ENCODE measurements at places on chromosomes 7 and 10. TPM values are rescaled to one million over a fixed set of nuclear protein-coding genes. Genes with fewer than 3 reads are reported as not detected.
A peak's percentile ranks its signal among the peaks of the same experiment; 100 is the strongest.

PON1 gene
- polyA plus RNA-seq = 0.50 TPM

- DNase-seq = peak; percentile 60
Measured at GRCh38 chr7:43108255-43109011, 4.0 kb upstream of the HECW1 start.

DNA sequence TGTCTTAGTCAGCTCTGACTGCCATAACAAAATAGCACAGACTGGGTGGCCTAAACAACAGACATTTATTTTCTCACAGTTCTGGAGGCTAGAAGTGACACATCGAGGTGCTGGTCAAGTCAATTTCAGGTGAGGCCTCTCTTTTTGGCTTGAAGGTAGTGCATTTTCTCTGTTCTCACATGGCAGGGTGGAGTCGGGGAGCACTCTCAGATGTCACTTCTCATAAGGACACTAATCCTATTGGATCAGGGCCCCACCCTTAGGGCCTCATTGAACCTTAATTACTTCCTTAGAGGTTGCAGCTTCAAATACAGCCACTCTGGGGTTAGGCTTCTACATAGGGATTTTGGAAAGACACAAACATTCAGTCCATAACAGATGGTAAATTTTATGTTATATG, 161.6 kb downstream of the PFKFB3 start:
- no peak for DNase-seq

- DNase-seq = no peak
Measured at GRCh38 chr7:158094671-158095226, 492.9 kb downstream of the PTPRN2 start.

AKR1C8 gene
- 0.49 TPM for polyA plus RNA-seq

- DNase-seq = no peak
Measured at GRCh38 chr10:12965571-12965970, 35.9 kb downstream of the CCDC3 start.

DNA sequence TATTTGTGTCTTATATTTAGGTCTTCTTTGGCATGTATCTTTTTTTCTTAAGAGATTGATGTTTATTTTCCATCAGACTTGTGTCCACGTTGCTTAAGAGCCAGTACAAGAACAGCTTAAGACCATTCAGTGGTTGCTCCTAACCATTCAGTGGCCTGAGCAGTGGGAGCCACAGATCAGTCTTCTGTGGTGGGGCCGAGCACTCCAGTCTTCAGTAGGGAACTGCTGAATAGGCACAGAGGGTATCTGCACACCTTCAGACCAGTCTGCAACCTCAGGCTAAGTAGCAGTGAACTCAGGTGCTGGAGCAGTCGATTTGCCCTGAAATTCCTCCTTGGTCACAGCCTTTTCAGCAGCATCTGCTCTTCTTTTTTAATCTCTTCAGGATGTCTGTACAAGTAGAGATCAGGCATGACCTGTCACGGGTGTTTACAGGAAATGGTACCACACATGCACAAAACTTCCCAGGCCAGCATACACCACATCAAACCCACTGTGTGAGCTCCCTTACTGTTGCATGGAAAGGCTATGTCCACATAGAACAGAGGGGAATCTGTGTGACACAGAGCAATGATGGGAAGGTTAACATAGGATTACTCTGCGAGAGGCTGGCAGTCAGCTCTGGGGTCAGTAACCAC, 51.5 kb downstream of the FAM107B start:
- no peak for DNase-seq

- DNase-seq = no peak
Measured at GRCh38 chr7:152423991-152424347, 11.8 kb downstream of the KMT2C start.

- DNase-seq = no peak
Measured at GRCh38 chr7:121002048-121002756, 13.7 kb downstream of the CPED1 start.

CRHR2 gene
- 0.20 TPM for polyA plus RNA-seq

DNA sequence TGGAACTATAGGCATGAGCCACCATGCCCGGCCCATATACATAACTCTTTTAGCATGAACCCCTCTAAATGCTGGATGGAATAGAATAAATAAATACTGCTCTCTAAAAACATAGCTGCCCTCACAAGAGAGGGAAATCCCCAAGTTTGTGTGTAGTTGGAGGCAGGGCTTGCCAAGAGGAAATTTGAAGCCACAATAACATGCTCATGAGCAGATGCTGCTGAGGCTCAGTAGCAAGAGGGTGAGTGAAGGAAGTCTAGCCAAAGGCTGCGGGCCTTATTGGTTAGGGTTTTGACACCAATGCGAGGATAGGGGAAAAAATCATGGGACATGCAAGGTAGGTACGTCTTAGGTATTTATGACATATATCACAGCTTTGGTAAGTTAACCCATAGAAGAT, 17.3 kb downstream of the TPK1 start:
- no peak for DNase-seq

DNA sequence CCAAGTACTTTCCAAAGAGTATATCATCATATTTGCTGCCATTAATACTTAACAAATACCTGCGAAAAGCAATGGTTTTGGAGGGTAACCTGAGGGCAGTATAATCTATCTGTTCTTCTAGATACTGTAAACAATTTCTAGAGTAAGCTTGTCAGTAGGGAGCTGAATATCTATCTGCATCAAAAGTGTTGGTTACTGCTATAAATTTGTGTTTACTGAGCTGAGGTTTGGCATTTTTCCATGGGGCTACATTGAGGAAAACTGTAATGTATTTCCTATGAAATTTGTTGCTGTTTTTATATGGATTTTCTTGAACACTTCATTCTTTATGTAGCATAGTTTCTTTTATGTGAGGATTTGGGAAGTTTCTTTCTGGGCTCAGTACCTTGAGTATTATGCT, 913.4 kb downstream of the CNTNAP2 start:
- DNase-seq = no peak

HTRA1 gene
- 167 TPM for polyA plus RNA-seq

DNA sequence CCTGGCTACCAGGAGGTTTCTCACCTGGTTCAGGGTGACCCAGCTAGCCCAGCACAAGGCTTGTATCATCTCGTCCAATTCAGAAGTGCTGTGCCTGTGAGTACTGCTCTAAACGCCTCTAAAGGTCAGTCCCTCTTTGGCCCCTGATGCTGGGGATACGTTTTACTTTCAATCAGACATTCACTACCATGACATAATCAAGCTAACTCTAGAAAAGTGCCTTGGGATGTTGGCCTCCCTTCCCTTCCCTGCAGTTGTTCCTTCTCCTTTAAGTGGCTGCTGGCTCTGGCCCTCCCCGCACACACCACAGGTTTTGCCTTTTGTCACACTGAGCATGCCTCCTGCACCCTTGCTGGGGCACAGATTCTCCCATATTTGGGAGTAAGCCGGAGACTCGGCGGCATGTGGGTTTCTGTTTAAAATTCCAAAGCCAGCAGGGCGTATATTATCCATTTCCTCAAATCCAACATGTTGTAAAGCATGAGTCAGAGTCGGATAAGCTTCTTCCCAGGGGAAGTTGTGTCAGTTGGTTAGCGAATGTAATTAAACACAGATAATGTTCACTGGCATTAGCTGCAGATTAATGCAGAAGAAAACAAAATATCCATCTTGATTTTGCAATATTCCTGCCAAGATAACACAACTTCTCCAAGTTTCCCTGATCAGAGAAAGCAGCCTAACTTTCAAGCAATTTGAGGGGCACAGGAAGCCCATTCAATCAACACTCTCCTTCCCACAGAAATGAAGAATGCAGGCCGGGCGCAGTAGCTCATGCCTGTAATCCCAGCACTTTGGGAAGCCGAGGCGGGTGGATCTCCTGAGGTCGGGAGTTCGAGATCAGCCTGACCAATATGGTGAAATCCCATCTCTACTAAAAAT, 31.8 kb upstream of the VCL start:
- DNase-seq = peak; percentile 88

POT1 gene
- 41.2 TPM for polyA plus RNA-seq

GRCh38 chr10:114879541-114880158, 58.1 kb downstream of the FHIP2A start:
- DNase-seq = no peak
